Upper lobe of right lung (tissue), 1 donor: ENCODE measurements at places on chromosomes 6 and 20.

DNA sequence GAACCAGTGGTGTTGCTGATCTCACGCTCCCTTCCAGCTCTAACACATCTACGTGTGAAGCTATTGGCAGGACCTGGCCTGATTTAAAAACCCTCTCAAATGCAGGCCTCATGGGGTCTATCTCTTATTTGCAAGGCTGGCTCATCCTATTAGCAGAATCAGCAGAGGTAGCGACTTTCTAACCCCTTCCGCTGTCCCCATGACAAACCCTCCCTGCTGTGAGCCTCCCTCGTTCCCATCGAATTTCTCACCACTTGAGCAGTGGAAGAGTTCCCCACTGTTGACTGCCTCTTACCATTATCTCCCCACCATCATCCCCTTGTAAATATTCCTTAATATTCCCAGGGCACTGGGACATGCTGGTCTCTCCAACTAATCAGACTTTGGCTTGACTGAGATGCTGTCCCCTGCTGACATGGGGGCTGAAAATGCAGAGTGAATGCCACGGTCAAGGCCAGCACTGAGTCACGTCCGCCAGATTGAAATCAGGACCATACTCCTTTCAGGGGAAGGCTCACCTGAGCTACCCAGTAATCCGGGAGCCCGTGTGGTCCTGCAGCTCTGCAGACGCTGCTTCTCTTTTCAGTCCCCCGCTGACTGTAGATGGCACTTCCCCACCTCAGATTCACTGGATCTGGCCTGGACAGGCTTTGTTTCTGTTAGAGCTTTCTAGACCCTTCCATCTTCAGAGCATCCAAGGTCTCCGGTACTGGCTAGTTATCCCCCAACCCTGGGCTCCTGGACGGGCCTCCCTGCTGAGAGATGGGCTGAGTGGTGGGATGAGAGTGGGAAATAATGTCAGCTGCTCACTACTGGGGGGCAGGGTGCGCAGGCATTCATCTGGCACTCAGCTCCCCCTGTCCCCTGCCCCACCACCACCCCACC lies 23.1 kb downstream of the AAR2 start:
- H3K36me3 ChIP-seq, result peaks cover 25% of the 10 kb centered on the region
- H3K27me3 ChIP-seq, result no peaks in the 10 kb centered on the region
- no peak overlapping the region for H3K4me3 ChIP-seq
- no peaks in the 10 kb centered on the region for H3K4me1 ChIP-seq
- no peak for DNase-seq

DNA sequence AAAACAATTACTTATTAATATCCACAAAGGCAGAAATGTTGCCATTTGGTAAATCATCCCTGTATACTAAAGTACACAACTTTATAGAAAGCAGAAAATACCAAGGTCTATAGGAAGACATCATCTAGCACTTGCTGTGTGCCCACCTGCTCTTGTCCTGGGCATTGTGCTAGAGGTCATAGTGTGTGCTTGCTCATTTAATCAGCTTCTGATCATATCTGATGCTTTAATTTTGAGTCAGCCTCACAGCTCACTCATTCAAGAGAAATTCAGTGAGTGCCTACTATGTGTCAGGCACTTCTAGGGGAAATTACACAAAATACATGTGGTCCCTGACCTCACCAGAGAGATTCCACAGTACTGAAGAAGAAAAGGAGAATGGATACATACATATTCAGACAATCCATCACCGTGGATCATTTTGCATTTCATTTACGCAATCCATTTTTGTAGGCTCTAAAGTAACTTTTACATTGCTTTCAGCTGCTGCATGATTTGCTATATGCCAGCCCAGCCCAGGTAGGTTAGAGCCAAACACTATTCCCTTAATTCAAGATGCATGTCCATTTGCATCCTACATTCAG lies 167.9 kb upstream of the MCHR2 start:
- no peaks in the 10 kb centered on the region for H3K27me3 ChIP-seq
- H3K4me3 ChIP-seq, result no peak overlapping the region
- H3K27ac ChIP-seq, result no peak overlapping the region
- H3K36me3 ChIP-seq, result no peaks in the 10 kb centered on the region
- no peaks in the 10 kb centered on the region for H3K4me1 ChIP-seq

- H3K4me1 ChIP-seq, result peaks cover 19% of the 10 kb centered on the region
- no peak overlapping the region for H3K27ac ChIP-seq
- no peaks in the 10 kb centered on the region for H3K36me3 ChIP-seq
- DNase-seq, result no peak
Measured at GRCh38 chr6:157599191-157599590, 218.2 kb downstream of the ZDHHC14 start.

- no peak for DNase-seq
- no peaks in the 10 kb centered on the region for H3K4me1 ChIP-seq
- no peaks in the 10 kb centered on the region for H3K36me3 ChIP-seq
- H3K27ac ChIP-seq, result no peak overlapping the region
- no peak overlapping the region for H3K4me3 ChIP-seq
Measured at GRCh38 chr6:12801141-12801540, 84.6 kb downstream of the PHACTR1 start.

- no peak overlapping the region for H3K27ac ChIP-seq
- H3K27me3 ChIP-seq, result no peaks in the 10 kb centered on the region
Measured at GRCh38 chr6:166318649-166319600, 10.7 kb upstream of the PRR18 start.

DNA sequence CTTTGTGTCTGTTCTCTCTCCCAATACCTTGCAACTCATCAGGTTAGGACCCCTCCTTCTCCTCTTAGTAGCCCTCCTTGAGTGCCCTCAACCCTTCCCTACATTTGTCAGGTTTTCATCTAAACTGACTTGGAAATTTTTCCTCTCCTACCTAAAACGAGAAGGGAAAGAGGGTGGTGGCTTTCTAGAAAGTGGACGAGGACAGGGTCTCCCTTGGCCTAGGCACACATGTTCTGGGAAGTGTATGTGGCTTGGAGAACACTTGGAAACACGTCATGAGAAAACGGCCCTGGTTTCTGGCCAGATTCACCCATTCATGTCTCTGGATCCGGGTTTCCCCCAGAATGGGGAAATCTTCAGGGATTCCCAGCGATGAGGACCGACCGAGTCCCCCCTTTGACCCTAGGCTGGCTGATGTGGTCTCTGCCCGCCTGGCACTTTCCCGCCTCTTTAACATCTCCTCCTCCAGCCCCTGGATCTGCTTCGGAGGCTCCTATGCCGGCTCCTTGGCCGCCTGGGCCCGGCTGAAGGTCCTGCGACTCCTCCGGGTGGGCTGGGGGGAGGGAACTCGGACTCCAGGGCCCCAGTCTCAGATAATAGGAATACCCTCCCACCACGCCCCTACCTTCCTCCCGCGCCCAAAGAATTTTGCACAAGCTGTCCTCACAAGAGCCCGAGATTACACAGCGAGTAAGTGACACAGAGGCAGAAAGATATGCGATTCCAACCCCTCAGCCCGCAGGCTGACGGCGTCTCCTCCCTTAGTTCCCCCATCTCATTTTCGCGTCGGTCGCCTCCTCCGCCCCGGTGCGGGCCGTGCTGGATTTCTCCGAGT lies 3.0 kb downstream of the PRSS16 start:
- no peaks in the 10 kb centered on the region for H3K4me1 ChIP-seq
- no peaks in the 10 kb centered on the region for H3K36me3 ChIP-seq
- H3K27ac ChIP-seq, result peak overlapping the region; percentile 84
- DNase-seq, result no peak
- peak overlapping the region; percentile 60 for H3K4me3 ChIP-seq
- H3K27me3 ChIP-seq, result peaks cover 53% of the 10 kb centered on the region

DNA sequence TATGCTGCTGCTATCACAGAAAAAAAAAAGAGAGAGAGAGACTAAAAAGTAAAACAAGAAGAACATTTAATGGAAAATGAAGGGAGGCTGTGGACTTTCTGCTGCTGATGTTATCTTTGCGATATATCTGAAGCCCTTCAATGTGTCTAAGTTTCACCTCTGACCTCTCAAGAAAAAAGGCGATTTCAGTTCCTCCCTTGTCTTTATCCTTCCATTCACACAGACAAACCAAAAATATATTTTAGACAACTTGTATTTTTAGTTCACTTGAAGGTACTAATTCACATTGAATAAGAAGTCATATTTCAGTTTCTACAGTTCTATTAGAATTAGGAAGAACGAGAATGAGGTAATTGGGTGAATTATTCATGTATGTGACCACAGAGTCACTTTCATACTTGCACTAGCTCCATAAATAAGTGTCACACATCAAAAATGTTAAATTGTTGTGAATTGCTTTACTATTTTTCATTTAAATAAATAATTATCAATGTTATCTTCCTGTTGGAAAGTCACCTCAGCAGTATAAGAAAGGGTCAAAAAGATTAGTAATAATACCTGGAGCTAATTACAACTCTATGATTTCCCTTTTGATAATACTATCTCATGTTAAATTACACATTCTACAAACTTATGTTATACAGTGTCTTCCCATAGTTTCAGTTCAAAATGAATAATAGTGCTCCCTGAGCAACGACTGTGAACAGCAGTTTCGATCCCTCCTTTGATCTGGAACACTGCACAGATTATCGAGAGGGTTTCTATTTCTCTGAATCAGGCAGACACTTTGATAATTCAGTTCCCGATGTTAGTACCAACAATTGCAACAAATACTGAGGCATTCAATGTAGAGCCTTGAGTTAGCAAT lies 85.2 kb upstream of the PLCB4 start:
- no peak for DNase-seq
- H3K27ac ChIP-seq, result no peak overlapping the region
- no peaks in the 10 kb centered on the region for H3K27me3 ChIP-seq

- no peaks in the 10 kb centered on the region for H3K36me3 ChIP-seq
- H3K27ac ChIP-seq, result no peak overlapping the region
- no peak for DNase-seq
- no peak overlapping the region for H3K4me3 ChIP-seq
- no peaks in the 10 kb centered on the region for H3K4me1 ChIP-seq
Measured at GRCh38 chr20:49349078-49349477, 71.2 kb upstream of the ZNFX1 start.

- H3K27ac ChIP-seq, result no peak overlapping the region
- peaks cover 22% of the 10 kb centered on the region for H3K27me3 ChIP-seq
- no peak overlapping the region for H3K4me3 ChIP-seq
- no peaks in the 10 kb centered on the region for H3K36me3 ChIP-seq
- peaks cover 7% of the 10 kb centered on the region for H3K4me1 ChIP-seq
Measured at GRCh38 chr20:32624687-32625345, 39.7 kb upstream of the NOL4L start.
